AG10803 (cell line): ENCODE measurements at places on chromosomes 12 and 14.

GRCh38 chr12:81874166-81874565 is 115.0 kb upstream of the PPFIA2 start:
- DNase-seq: no peak

DNA sequence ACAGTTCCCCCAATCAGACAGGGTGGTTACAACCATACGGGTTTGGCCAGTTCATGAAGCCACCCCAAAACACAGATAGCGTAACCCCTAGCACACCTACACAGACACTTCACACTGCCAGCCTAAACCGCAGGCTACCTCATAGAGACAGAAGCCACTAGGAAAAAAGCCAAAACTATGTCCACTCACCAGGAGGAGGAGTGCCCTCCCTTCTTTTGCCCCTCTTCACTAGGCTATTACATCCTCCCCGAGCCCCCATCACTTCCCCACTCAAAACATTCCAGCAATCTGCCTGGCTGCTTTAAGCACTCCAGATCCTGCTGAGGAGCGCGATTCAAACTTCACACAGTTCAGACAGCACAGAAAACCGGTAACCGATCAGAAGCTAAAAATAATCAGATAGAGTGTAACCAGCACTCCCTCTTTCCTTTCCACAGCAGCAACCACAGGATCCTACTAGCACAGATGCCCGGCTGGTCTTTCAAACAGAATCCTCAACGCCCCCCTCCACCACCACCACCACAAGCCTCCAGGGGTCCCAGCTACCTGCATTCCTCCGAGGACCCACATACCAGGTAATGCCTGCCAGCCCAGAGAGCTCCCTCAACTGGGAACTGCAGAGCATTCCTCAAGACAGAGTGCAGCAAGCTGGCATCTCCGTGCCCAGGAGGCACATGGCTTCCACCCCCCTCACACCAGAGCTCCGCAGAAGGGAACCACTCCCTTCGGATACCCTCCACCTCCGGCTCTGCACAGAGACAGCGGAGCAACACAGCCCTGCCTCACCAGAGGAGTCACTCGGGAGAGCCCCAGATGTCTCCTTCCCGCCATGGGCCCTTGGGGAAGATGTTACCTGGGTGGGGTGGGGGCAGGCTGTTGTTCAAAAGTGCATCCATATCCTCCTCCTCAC is 1.5 kb downstream of the CHD4 start:
- DNase-seq: no peak

DNA sequence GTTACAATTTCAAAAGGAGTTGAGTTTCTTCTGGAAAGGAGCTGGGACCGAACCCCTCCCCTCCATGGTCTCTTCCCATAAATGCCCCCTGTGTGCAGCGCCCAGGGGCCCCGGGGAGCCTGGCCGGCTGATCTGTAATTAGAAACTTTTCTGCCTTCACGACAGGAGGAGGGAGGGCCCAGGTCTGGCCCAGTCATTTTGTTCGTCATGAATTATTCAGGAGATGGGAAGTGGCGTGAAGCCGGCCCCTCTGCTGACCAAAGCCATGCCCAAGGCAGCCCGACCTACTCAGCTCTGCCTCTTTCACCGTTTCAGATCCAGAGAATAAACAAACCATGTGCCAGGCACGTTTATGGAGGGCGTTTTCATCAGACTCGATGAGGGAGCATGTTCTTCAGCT is 33.3 kb upstream of the MSI1 start:
- no peak for DNase-seq

GRCh38 chr12:52522346-52523011 is 2.3 kb upstream of the KRT5 start:
- peak; percentile 84 for DNase-seq

DNA sequence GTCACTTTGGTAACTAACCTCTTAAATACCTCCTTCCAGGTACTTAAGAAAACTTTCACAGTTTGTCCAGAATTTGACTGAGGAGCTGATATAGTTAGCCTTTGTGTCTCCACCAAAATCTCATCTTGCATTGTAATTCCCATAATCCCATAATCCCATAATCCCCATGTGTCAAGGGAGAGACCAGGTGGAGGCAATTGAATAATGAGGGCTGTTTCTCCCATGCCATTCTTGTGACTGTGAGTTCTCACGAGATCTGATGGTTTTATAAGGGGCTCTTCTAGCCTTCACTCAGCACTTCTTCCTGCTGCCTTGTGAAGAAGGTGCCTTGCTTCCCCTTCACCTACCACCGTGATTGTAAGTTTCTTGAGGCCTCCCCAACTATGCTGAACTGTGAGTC is 7.8 kb upstream of the NOVA1 start:
- DNase-seq: no peak

DNA sequence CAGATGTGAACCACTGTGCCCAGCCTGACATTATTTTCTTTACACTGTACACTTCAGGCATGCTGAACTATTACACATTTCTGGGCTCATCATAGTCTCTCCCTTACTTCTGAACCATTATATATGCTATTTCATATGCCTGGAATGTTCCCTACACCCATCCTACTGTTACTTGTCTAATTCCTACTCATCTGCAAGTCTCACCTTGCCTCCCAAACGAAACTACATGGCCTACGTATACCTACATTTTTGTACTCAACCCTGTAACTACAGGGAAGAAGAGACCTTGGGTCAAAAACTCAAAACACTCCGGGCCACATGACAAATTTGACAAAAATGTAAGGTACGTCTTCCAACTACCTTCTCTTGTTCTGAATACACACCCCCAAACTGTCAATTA is 9.5 kb upstream of the EEA1 start:
- no peak for DNase-seq

DNA sequence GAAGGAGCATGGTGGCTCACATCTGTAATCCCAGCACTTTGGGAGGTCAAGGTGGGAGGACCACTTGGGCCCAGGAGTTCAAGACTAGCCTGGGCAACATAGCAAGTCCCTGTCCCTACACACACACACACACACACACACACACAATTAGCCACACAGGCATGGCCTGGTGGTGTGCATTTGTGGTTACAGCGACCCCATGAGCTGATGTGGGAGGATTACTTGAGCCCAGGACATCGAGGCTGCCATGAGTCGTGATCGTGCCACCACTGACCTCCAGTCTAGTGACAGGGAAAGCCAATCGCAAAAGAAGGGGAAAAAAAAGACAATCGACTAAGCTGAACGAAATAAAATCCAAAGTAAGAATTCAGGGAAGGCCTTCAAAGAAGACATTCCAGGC is 67.9 kb downstream of the TBX3 start:
- DNase-seq: no peak

- no peak for DNase-seq
Measured at GRCh38 chr14:88975043-88975830, 150.8 kb downstream of the TTC8 start.
